Activated naive CD8-positive, alpha-beta T cell treated with anti-CD3 and anti-CD28 coated beads for 36 hours (primary cell): ENCODE measurements at places on chromosomes 2 and 18.

DNA sequence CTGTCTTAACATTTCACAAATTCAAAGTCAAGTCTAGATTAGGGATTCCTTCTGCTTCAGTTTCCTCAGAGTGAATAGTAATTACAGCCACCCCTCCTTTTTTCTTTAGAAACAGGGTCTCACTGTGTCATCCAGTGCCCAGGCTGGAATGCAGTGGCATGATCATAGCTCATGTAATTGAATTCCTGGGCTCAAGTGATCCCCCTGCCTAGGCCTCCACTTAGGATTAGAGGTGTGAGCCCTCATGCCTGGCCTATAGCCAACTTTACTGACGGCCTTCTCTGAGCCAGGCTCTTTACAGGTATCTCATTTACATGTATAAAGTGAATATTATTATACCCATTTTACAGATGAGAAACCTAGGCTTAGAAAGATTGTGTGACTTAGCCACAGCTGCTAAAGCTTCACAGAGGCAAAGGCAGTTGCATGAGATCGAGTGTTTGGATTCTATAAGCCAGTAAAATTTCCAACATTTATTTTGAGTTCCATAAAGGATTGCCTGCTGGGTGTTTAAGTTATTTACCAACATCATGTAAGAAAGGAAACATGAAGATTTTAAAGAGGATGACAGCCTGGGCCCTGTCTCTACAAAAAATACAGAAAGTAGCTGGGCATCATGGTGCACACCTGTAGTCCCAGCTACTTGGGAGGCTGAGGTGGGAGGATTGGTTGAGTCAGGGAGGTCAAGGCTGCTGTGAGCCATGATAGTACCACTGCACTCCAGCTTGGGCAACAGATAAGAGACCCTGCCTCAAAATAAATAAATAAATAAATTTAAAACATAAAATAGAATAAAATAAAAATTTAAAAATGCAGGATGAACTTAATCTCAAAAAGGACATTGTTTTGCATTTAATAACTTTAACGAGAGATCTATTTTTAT is 1.8 kb downstream of the ENOSF1 start:
- no peak for DNase-seq

DNA sequence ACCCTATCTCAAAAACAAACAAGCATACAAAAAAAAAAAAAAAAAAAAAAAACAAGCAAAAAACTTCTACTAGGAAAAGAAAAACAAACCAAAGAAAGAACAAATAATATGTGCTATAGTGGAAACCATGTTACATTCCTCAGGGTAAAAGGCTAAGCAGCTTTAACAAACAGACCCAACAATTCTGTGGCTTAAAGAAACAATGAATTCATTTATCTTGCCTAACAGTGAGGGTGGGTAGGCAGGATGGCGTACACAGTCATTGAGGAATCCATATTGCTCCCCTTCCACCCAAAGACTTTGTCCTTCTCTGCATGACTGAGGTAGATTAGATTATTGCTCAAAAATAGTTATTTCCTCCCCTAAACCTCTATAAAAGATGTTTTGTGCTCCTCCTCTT is 63.1 kb upstream of the ITGA6 start:
- no peak for DNase-seq

DNA sequence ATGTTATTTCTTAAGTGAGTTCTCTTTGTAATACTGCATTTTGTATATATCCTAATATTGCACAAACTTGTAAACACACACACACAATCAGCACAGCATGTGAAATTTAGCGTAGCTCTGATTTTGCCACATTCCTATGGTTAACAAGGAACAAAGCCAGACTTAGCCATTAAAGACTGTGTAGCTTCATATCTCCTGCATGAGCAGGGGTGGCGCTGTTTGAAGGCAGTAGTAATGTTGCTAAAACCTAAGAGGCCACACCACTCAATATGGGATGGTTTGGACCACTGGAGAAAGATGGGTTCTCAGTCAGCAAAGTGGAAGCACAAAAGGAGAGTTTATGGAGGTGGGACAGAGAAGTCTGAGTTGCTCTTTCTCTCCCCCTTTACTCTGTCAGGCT is 61.1 kb upstream of the RND3 start:
- no peak for DNase-seq

- DNase-seq: no peak
Measured at GRCh38 chr2:80437959-80438358, 133.4 kb upstream of the LRRTM1 start.

DNA sequence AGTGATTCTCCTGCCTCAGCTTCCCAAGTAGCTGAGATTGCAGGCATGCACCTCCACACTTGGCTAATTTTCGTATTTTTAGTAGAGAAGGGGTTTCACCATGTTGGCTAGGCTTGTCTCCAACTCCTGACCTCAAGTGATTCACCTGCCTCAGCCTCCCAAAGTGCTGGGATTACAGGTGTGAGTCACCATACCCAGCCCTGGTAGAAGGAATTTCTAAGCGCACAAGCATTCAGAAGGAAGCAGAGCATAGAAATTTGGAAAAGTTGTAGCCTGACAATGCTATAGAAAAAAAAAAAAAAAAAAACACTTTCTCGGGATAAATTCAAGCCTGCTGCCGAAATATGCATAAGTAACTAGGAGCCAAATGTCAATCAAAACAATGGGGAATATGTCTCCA is 249.4 kb downstream of the GRB14 start:
- DNase-seq: no peak

DNA sequence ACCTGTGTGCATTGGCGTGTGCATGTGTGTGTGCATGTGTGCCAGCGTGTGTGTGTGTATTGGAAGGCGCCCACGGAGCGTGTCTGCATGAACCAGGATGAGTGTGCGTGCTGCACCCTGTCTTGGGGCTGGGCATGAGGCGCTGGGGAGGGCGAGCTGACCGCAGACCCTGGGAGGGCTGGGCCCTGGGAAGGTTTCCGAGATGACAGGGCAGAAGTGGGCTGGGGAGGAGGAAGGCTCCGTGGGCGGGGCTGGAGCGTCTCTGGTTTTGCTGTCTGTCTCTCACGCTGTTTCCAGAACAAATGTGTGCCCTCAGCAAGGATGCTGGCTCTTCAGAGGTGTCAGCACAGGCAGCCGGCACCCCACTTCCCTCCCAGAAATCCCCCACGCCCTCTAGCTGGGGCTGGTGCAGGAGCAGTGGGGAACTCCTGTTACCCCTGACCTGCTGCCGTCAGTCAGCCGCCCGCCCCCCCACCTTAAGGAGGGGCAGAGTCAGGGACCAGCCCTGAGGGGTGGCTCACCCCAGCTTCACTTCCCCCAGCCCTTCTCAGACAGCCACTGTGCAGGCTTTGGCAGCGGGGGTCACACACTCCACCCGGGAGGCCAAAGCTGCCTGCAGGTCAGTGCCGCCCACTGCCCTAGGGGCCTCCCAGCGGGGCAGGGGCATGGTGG is at the start of gene GPR35:
GPR35 (plus strand) TSS at position 531 of the 672 bp plus-strand sequence. CDS start 4,473 bp downstream, outside the sequence.
- peak; percentile 86 for DNase-seq

- DNase-seq: no peak
Measured at GRCh38 chr2:235894839-235895238, 273.3 kb downstream of the GBX2 start.

GRCh38 chr18:51603111-51603510 is 405.6 kb upstream of the MEX3C start:
- no peak for DNase-seq

DNA sequence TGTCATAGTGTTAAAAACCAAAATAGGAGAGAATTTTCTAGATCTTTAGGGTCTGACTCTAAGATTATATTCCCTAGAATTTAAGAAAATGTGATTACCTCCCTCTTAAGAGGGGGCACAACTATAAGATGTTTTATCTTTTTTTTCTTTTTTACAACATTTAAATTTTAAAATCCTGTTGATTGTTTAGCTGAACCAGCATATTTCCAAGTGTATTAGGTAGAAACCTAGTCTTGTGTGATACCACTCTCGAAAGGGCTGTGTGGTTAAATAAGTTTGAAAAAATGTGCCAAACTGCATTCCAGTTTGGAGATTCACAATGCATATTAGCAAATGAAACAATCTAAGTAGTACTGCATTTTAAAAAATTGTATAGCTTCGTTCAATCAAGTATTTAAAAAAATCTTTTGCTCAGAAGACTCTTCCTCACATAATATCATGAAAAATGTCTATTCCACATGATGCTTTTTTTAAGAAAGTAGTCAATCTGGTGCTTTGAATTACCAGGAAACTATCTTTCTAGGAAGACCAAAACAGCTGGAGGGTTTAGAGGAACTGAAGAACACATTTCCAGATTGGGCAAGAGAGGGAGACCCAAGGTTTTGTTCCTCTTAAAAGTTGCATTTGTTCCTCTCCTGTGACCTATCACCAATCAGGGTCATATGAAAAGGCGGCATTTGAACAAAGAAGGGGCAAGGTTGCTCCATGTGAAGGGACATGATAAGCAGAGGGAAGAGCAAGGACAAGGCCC is 98.8 kb downstream of the DPP4 start:
- no peak for DNase-seq

DNA sequence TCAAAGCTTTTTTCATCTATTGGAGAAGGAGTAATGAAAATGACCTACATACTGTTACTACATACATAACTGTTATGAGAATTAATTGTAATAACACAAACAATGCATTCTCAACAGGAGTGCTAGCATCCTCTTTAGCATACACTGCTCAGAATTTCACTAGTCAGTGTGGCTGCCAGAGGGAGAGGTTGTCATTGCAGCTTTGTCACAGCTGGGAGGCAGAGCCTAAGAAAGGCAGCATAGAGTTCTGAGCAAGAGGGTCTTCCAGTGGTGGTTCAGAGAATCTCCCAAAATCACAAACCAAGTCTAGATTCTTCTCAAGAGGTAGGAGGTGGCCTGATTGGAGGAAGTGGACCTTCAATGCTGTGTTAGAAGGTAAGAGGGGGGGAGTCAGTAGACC is 286.7 kb upstream of the CYRIA start:
- no peak for DNase-seq

GRCh38 chr2:47653902-47654789 is 128.8 kb upstream of the MSH6 start:
- no peak for DNase-seq

- DNase-seq: no peak
Measured at GRCh38 chr18:13183790-13184189, 34.8 kb upstream of the LDLRAD4 start.

DNA sequence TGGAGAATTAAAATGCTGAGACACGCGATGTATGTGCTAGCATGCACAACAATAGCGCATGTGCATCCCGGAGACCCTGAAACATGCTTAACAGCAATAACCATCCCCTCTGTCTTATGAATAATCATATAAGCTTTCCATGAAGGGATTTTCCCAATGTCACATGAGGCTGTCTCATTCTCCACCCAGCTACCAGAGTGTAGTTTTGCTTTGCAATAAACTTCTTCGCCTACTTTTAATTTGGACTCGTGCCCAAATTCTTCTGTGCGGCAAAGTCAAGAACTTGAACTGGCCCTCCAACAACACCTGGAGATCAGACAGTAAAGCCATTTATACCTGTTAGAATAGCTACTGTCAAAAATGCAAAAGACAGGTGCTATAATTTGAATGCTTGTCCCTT is 15.5 kb downstream of the LYG1 start:
- no peak for DNase-seq

GRCh38 chr2:208783184-208783583 is 376.6 kb downstream of the PTH2R start:
- no peak for DNase-seq

- no peak for DNase-seq
Measured at GRCh38 chr2:133848111-133848649, 279.9 kb upstream of the NCKAP5 start.

GRCh38 chr2:29390136-29390535 is 274.9 kb downstream of the CLIP4 start:
- DNase-seq: no peak

DNA sequence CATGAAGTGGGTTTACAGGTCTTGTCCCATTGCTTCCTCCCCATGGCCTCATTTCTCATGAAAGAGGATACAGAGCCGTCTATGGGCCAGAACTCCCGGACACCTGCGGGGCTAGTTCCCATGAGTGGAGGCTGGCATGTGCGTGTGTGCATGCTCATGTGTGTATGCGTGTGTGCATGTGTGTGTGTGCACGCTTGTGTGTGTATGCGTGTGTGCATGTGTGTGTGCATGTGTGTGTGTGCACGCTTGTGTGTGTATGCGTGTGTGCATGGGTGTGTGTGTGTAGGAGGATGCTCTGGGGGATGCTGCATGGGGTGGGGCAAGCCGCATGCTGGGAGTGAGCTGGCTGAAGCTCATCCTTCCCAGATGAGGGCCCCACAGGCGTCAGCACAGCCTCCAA is 20.8 kb downstream of the INHBB start:
- DNase-seq: no peak

DNA sequence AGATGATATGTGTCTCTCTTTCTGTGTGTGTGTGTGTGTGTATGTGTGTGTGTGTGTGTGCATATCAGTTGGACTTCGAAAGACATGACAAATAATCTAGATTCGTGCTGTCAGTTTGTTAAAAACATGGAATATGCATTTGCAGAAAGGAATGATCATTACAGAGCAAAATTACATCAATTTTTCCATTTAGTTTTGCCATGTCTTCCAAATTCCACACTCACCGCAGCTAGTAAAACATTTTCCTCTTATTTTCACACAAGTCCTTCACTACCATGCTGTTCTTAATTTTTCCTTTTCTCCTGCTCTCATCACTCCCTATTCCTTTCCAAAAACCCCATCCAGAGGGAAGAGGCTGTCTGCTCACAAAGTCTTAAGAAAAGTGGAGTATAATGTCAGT is 1191.4 kb upstream of the SLC39A10 start:
- no peak for DNase-seq

DNA sequence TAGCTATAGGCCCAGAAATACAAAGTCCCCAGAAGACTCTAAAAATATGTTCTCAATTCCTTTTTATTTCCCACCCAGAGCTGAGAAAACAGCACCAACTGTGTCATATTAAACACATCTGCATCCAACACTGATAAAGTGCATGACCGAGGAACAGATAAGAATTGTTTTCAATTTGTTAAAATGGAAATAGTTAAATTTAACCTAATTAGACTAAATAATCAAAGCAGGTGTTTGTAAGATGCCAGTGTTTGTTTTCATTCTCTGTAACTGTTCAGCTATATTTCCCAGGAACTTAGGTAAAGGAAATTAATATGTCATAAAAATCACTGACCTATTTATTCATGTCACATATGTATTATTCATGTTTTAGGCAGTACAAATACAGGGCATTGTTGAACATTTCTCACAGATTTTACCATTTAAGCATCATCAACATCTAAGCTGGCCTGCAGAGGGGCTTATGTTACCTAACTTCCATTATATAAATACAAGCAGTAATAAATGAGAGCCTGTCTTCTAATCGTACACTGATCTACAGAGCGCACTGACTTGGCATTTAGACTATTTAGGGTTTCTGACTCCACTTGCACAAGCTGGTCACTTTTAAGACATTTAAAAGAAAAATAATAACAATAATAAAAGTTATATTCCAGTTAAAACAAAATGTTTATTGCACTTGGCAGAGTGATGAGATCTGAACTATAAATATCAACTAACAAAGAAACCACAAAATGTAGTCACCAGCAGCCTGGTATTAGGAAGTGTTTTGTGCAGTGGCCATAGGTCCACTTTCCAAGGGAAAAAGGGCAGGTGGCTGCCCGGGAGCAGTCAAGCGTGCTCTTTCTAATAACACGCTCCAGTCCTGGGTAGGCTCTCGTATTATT is 86.6 kb upstream of the ZFP36L2 start:
- DNase-seq: no peak

DNA sequence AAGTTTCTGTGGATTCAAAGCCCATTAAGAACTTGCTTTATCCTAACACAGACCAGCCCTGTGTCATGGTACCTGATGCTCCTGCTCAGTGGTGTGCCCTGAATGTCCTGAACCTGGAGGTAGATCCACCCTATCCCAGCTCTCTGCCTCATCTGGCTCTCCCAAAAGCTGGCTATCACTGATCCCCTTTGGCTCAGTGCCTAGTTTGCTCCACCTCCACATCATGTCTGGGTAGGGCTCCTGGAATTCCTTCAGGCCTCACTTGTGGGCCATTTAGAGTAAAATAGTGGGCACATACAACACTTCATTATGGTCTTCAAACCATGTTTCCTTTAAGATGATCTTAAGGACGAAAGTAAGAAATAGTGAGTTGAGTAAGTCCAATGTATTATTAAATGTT is 4.8 kb upstream of the ABCB11 start:
- DNase-seq: no peak
